ENCODE measurements at places on chromosomes 3 and 15.

DNA sequence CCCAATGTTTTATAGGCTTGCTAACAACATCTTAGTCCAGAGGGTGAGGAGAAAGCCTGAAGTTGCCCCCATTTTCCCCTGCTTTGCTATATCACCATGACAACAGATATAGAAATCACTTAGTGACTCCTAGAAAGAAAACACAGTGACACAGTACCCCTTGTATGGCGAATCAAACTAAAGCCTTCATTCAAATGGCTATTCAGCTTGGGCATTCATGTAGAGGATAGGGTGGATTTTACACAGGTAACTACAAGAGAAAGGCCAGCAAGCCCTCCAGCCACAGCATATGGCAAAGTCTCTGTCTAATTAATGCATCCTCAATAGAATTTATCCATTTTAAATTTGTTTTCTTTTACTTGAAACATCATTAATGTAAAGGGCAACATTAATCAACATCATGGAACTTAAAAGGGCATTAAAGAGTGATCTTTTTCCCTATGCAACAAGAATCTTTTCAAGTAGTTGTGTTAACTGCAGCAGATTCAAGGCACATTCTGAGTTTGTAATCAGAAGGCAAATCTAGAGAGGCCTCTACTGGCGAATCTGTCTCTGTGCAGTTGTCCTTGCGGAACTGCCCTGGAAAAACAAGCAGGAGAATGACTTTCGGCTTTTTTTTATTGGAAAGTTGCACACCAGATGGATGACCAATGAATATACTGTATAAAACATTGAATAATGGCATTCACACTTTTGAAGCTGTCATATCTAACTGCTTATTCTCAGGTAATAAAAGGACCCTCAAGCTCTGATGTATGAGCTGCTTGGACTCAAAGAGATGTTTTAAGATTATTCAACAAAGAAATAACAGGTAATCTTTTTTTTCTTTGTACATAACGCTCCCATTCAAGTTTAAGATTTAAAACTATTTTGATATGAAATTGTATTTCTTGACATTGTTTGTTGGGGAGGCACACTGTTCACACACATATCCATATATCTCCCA, 621.7 kb upstream of the AGTR1 start:
- no peak for DNase-seq

DNA sequence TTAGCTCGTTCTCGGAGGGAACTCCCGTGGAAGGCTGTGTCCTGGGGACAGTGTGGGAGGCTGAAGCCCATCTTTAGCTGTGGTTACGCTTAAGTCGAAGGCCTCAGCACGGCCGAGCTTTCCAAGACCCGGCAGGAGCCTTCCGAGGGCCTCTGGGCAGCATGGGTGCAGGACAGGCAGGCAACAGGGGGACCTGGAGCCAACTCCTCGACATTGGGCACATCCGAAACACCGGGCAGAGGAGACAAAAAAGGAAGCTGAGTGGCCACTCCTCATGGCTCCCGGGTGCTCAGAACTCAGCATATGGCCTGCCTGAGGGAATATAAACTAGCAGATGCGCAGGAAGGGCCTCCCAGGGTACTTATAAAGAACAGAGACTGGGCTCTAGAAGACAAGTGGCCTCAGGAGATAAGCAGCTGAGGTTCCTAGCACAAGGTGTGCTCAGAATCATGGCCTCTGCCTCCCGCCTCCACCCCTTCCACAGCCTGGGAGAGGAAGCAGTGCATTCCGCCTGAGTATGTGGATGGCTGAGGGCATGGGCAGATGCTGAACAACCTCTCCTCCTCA, 34.1 kb downstream of the ABTB1 start:
- no peak for DNase-seq

- DNase-seq: peak; percentile 35
These were observed 759 bp upstream of the TTBK2 start for GRCh38 chr15:42921342-42921731.

- DNase-seq: no peak
These were observed 106.9 kb downstream of the ULK4 start for GRCh38 chr3:41854956-41855355.

DNA sequence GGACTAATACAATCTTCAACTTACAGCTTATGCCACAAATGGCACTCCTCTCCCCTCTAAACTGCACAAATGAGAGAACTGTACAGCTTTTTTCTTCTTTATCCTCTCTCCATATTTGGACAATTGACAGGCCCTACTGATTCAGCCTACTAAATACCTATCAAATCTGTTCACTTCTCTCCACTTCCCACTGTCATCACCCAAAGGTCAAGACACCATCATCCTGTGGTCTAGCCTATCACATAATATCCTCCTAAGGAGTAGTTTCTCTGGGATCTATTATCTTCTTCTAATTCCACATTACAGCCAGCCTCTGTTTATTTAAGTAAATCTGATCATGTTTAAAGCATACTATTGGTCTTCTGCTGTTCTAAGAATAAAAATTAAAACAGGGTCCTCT, 33.0 kb upstream of the SLC12A8 start:
- no peak for DNase-seq

GRCh38 chr15:49178497-49178896, 8.4 kb downstream of the GALK2 start:
- DNase-seq: no peak

DNA sequence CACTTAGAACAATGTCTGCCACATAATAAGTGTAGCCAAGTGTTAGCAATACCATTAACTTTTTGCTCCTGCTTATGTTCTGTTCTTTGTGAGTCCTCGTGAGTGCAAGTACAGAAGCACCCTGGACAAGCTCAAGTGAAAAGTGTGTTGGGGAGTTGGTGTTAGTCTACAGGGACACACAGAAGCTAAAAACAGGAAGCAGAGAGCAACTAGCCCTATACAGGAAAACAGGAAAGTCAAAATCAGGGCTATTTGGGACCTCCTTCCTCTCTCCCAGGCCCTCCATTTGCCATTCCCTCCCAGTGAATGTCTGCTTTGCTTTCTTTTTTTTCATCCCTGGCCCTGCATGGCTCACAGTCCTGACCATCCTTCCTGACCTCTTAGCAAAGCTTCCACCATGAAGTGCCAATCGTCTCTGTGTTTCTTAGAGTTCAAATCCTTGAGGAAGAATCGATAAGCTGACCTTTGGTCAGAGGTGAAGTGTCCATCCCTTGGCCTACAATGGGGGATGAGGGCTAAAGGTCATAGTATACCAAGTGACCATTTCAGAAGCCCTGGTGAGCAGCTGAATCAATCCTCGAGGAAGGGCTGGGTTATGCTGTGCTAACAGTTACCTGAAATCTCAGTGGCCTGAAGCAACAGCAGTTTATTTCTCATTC, 328.2 kb downstream of the SHQ1 start:
- DNase-seq: no peak

DNA sequence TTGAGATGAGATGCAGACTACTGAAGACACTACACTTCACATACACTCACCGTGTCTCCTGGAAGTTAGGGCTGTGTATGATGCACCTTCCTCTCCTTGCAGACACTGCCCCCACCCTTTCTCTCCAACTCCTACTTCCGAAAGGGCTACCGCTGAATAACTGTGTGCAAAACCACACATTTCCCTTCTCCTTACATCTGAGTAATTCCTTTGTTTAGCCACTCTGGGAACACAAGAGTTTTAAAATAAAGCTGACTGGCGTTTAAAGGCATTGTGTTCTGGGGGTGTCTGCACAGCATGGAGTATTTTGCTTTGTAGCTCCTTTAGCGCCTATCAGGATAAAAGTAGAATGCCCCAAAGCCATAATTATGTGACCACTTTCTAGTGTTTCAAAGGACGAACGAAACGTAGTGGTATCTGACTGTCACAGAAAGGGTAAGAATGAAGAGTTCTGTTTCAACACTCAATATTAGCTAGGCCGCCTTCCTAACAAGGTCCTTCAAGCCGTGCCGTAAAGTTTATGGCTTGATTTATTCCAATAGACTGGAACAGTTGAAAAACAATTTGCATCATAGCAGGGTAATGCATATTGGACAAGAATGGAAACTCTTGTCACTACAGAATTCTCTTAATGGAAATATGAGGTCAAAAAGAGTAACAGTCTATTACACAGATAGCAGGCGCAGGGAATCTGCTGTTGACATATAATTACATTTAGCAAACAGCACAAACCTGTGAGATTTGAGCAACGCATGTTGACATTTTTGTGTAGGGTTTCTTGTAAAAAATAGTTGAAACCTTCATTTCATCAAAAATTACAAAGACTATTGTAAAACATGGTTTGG, 619.9 kb downstream of the FOXP1 start:
- no peak for DNase-seq

- DNase-seq: no peak
These were observed 164.4 kb downstream of the WDR76 start for GRCh38 chr15:43991206-43991605.

DNA sequence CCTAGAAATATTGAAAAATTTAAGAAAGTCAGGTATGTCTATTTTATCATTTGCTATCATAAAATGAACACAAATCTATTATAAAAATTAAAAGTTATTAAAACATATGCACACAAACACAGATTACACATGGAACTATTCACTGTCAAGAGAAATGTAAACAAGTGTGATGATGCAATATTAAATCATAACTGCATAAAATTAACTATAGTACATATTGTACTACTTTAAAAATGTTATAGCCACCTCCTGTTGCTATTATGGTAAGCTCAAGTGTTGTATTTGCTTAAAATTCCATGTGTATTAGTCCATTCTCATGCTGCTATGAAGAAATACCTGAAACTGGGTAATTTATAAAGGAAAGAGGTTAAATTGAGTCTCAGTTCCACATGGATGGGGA, 54.7 kb upstream of the CMC1 start:
- no peak for DNase-seq

DNA sequence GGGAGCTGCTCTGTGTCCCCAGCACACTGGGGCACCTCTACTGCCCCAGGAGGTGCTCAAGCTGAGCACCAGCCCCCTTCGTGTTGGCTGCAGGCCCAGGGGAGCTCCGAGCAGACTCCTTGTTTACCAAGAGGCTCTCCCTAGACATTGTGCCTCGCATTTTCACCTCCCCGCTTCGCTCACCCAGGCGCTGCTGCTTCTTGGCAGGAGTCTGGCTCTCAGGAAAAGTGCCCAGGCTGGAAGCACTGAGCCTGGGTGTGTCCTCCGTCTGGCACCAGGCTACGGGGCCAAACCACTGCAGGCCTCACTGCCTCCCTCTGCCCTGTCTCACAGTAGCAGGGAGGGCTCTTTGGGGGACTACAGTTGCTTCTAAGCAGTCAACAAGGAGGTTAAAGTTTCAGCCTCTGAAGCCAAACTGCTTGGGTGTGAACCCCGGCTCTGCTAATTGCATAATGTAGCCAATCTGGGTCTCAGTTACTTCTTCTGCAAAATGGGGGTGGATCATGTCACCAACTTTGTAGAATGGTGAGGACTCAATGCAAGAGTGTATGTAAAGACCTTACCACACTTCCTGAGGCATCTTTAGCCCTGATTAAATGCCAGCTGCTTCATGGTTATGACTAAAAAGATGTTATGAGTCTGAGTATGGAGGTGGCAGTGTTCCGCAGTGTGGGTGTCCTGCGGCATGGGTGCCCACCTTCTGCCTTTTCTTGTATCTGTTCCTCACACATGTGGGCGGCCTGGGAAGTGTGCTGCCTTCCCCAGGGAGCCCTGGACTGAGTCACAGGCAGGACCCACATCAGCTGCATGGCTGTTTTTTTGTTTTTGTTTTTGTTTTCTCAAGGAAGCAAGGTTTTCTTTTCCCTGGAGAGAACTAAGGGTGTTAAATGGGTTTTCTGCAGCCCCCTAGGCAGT, 88.9 kb downstream of the CLSTN2 start:
- no peak for DNase-seq
